ENCODE measurements at places on chromosomes 3 and 15.

DNA sequence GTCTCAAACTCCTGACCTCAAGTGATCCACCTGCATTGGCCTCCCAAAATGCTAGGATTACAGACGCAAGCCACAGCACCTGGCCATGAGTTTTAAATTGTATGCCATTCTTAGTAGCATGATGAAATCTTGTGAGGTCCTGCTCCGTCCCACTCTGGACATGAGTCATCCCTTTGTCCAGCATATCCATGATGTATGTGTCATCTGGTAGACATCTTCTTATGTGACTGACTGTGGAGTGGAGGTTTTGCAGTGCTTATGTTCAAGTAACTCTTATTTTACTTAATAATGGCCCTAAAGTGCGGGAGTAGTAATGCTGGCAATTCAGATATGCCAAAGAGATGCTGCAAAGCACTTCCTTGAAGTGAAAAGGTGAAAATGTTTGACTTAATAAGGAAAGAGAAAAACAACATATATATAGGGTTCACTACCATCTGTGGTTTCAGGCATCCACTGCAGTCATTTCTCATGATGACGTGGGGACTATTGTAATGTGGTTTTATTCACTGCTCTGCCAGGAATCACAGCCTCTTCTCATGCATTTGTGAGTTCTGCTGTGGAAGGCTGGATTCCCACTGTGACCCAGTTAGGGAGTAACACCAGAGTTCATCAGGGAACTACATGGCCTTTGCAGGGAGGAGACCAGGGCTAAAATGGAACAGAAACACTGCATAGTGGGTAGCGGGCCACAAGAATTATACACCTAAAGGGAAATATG is 204.6 kb upstream of the STRIT1 start:
- no peak for DNase-seq

GRCh38 chr3:128433837-128434165 is 32.9 kb downstream of the DNAJB8 start:
- no peak for DNase-seq

DNA sequence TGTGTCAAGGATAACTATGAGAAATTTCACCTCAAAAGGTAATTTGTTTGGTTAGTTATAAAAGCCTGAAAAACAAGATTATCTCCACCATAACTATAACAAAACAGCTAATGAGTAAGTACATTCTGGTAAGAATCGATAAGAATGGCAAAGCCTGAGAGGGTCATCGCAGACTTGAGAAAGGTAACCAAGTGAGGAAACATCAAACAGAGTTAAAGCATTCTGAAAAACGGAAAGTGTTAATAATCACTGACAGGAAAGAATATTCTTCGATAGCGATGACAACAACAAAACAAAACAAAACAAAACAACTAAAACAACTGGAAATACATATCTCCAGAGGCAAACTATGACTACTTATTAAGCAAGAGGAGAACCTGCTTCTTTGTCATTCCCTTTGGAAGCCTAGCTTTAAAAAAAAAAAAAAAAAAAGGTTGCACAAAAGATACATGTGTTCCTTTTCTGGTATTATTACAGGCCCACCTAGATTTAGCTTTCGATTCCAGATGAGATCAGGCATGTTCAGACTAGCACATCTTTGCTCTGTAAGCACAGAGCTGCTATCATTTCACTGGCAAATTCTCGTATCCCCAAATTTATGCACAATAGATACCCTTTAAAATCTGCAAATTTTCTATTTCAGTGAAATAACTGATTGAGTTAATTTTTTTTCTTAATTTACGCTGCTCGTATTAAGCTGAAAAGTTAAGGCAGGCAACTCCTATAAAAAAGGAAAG is 155.6 kb downstream of the TIGIT start:
- no peak for DNase-seq

GRCh38 chr3:20739814-20740213 is 553.8 kb upstream of the SGO1 start:
- DNase-seq, result no peak

DNA sequence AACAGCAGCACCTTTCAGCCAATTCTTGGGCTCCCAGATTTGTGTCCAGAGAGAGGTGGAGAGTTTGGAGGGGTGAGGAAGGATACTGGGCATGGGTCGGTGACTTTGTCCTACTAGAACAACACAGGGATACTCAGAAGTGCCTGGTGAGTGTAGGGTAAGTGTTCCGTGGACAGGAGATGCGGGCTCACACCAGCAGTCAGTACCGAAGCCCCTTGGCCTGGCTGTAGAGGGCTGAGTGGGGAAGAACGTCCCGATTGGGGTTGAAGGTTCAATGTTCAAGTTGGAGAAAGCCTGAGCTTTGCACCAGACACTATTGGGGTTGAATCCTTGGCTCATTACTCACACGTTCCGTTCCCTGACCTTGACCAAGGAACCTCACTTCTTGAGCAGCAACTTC is 40.8 kb upstream of the SLC6A11 start:
- no peak for DNase-seq

- DNase-seq, result no peak
Observed at GRCh38 chr3:4641863-4642563, 148.9 kb downstream of the ITPR1 start.

GRCh38 chr15:77059786-77060361 is 11.0 kb downstream of the TSPAN3 start:
- no peak for DNase-seq

- DNase-seq, result no peak
Observed at GRCh38 chr3:135216659-135217058, 421.6 kb downstream of the EPHB1 start.

DNA sequence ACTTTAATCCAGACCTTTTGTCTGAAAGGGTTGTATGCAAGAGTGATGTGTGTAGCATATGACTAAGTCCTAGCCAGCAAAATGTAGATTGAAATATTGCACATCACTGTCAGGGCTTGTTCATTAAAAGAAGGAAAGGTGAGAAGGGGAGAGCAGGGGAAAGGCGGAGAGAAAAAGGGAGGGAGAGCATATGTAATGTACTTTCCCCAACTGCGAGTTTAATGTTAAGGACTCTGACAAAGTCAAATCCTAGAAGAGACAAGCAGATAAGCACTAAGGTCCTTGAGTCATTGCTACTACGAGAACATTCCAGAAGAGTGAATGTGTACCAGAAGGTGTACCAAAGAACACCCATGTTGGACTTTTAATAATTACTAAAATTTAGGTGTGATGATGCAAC is 1336.7 kb downstream of the NSUN3 start:
- no peak for DNase-seq

GRCh38 chr15:74041311-74041756 is 41.0 kb downstream of the GOLGA6A start:
- no peak for DNase-seq

GRCh38 chr15:91196768-91197167 is 96.7 kb downstream of the SV2B start:
- DNase-seq, result no peak

DNA sequence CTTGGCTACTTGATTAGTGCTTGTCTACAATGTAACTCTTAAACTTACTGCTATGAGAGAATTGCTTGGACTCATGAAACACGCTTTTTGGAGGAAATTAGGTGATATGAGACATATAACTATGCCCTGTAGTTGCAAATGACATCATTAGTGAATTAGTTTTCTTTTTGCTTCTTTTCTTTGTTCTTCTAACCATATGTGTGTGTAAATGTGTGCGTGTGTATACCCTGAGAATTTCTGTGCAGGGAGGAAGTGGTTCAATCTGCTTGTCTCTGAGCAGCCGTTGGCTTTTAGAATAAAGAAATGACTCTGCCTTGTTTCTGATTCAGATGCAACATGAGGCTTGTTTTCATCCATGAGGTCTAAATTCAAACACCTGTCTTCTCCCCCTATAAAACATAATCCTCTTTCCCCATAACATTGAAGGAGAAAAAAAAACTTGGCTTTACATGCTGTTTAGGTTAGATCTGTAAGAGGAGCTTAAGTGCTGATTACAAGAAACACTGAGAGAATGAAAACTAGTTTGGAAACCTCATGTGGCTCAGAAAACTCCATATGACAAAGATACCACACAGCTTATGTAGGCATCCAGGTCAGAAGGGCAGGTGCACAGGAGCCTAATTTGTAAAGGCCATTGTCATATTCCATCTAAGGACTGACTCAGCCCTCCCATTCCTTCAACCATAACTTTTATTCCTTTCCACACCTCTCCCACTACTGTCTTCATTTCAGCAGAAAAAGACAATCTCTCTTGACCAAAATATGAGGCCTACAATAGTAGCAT is 30.5 kb upstream of the BLM start:
- peak; percentile 40 for DNase-seq

- peak; percentile 73 for DNase-seq
Observed at GRCh38 chr3:48661501-48662144, 1.1 kb downstream of the CELSR3 start.

DNA sequence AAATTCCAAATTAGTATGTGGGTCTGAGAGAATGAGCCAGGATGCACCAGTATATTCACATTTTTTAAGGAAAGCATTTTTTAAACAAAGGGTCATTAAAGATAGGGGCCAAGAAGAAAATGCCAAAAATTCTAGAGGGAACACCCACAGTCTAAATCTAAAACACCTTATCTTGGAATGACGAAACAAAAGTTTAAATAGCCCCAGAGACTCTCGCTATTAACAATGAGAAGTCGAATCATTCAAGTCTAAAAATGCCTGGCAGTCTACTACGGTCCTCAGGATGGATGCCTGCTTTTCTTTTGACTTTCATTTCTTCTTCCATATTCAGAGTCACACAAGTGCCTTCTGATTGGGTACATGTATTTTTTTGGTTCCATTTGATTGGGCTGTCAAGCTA is 66.3 kb downstream of the SSUH2 start:
- DNase-seq, result no peak

DNA sequence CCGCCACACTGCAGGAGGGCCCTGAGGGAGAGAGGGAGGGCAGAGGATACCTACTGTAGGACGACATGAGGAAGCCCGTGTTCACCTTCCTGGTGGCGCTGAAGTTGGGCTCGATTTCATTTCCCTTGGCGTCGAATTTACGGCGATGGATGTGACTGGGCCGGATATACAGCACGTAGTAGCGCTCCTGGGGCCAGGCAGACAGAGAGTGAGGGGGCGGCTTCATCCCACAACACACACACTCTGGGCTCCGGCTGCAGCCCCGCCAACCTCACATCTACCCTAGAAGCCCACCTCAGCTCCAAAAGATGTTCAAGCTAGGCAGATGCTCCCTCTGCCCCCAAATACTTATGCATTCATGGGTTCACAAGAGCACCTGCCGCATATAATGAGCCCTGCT is 4.5 kb downstream of the ARPIN start:
- DNase-seq, result no peak

- no peak for DNase-seq
Observed at GRCh38 chr3:131033480-131034080, 6.9 kb downstream of the NEK11 start.

DNA sequence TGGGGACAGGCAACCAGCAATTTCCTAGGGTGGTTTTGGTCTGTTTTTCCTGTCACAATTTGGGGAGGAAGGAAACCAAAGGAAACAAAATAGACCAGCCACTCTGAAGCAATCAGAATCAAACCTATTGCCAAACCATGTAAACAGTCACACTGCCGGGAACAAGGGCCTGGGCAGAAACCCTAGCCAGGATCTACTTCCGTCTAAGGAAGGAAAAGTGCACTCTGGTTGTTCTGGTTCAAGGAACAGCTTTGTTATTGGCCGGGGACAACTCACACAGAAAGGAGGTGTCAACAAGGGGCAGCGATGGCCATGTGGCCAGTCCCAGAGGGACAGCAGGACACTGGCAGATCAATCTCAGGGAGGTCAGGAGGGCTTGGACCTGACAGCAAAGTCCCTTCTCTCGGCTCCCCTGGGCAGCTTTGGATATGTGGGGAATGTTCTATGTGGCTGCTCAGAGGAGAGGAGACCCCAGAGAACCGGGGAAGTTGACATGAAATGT is 17.5 kb upstream of the RAD18 start:
- DNase-seq, result no peak

DNA sequence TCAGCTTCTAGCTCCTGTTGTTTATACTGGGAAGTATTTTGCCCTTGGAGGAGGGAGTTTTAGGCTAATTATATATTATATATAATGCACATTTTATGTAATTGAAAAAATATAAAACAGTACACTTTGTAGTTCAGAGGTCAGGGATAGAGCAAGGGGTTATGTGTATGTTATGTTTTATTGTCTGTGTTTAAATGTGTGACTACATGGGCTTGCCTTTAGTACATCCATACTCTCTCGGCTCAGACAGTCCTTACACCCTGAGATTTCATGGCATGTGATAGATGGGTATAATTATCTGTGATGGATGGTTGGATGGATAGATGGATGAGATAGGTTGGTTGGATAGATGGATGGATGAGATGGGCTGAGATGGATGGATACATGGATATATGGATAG is 17.4 kb upstream of the ST3GAL6 start:
- DNase-seq, result no peak

Measured in stimulated activated CD4-positive, alpha-beta T cell treated with anti-CD3 and anti-CD28 coated beads, Interleukin-1b, Interleukin-23, amount 100 ng/mL, for 48 hours (primary cell).